ENCODE measurements at places on chromosomes 4 and X.

DNA sequence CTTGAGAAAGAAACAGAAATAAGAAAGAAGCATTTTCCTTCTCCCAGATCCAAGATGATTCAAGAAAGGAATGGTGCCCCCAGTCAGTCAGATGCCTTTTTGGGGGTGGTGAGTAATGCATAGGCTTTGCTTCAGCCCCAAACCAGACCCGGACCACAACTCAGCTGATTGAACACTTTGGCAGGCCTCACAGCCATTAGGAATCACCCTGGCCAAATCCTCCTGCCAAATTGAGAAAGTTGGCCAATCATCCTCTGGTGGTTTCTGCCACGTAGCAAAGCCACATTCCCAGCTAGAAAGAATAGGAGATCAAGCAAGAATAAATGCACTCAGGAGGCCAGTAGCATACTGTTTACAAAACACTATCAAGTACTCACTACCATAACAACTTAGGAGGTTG, 33.7 kb downstream of the FRMD7 start:
- no peak for DNase-seq

DNA sequence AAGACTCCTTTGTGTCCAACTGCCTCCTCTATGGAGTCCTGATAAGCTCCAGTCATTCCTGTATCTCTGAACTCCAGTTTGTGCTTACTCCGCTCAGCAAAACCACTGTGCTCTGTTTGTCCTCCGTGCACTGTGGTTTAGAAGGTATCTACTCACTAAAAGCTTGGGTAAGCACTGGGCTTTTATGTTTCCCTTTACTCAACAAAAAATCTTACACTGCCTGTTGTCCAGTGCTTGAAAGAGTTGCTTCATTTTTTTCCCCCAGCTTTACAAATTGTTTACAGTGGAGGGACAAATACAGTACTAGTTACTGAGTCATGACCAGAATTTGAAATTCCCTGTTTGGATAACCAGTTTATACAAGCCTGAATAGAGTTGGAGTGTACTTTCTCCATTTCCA, 545.3 kb upstream of the FAT1 start:
- no peak for DNase-seq

- DNase-seq = no peak
Observed at GRCh38 chr4:173332021-173332487, 2.1 kb downstream of the HMGB2 start.

- DNase-seq = no peak
Observed at GRCh38 chr4:22607382-22607781, 85.4 kb upstream of the GBA3 start.

Data from cerebellar nuclear complex (tissue), 1 donor.